ENCODE measurements at places on chromosomes 7 and 10. TPM values are rescaled to one million over a fixed set of nuclear protein-coding genes. Genes with fewer than 3 reads are reported as not detected.

BMPER gene
- total RNA-seq: 39.5 TPM

BICC1 gene
- 92.6 TPM for total RNA-seq

CAMK2B gene
- total RNA-seq: 0.28 TPM

ANAPC16 gene
- total RNA-seq: 29.1 TPM

HOXA4 gene
- total RNA-seq: not detected

CPA4 gene
- 24.3 TPM for total RNA-seq

FAM3C gene
- 75.5 TPM for total RNA-seq

TDRD1 gene
- total RNA-seq: 5.1 TPM

GNAI1 gene
- 56.9 TPM for total RNA-seq

PRSS2 gene
- not detected for total RNA-seq

CPXM2 gene
- 15.5 TPM for total RNA-seq

TNPO3 gene
- 64.3 TPM for total RNA-seq
